ENCODE measurements at places on chromosomes 2 and 18.

GRCh38 chr2:8494589-8494988 is 187.3 kb upstream of the ID2 start:
- DNase-seq, result no peak

- no peak for DNase-seq
These were observed 42.6 kb downstream of the PNO1 start for GRCh38 chr2:68200157-68200787.

- DNase-seq, result no peak
These were observed 206.0 kb downstream of the FHOD3 start for GRCh38 chr18:36503477-36503876.

- no peak for DNase-seq
These were observed 2.7 kb upstream of the ERFE start for GRCh38 chr2:238155761-238156694.

- DNase-seq, result no peak
These were observed 286.2 kb upstream of the TRIB2 start for GRCh38 chr2:12430407-12431133.

DNA sequence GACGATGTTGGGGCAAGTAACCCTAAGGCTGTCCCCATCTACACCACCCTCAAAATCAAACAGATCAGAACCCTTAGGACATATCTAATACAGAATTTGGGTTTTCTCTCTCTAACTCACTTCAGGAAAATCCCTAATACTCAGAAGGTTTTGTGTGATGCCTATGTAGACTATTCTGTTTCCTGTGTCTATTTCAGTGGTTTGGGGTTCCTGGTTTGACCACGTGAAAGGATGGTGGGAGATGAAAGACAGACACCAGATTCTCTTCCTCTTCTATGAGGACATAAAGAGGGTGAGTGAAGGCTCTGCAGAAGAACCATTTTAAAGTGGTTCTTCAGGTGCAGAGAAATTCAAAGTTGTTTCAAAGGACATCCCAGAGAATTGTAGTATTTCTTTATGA is 16.3 kb downstream of the SULT1C2 start:
- DNase-seq, result no peak

DNA sequence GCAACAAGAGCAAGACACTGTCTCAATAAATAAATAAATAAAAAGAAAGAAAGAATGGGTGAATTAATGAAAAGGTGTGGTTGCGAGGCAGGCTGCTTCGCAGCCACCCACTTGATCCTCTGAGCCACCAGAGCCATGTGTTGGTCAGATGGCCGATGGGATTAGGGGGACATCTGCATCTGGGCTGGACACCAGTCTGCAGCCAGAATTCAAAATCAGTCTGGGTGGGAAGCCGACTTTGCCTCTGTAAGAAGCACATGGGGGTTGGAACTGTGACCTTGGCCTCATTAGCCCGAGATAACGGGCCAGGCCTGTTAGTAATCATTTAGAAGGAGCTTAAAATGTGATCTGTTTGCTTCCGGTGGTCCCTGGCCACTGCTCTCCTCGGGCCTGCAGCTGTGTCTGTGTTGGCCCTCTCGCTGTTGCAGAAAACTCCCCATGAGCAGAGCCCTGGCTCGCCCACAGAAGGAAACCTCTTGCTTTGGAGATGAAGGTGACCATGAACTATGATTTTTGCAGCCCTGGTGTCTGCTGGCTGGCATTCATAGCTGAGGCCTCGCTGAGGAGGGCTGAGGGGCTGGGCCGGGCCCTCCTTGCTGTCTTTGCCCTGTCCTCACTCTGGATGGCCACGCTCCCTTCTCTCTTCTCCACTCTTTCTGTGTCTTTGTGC is 94.4 kb downstream of the DYSF start:
- DNase-seq, result no peak

- DNase-seq, result no peak
These were observed 214.5 kb downstream of the TMEM182 start for GRCh38 chr2:102975996-102976975.

DNA sequence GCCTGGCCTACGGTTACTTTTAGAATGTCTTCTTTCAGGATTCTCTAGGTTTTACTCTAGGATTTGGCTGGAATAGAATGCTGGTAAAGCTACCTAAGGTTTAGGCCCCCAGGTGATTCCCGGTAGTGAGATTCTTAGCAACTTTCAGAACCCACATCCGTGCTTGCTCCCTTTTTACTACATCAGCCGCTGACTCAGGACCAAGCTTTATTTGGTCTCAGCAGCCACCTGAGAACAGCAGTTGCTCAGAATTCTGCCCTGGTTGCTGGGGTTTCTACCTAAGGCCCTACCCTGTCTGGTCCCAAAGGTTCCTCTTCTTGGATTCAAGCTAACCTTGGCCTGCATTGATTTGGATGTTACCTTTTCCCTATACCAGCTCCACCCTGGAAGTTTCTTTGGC is 36.1 kb upstream of the NDUFV2 start:
- DNase-seq, result no peak

GRCh38 chr2:80643598-80643997 is 339.0 kb upstream of the LRRTM1 start:
- no peak for DNase-seq

- no peak for DNase-seq
These were observed 41.8 kb downstream of the UBXN4 start for GRCh38 chr2:135783439-135783838.

GRCh38 chr2:178256382-178257042 is 62.2 kb downstream of the OSBPL6 start:
- DNase-seq, result no peak

DNA sequence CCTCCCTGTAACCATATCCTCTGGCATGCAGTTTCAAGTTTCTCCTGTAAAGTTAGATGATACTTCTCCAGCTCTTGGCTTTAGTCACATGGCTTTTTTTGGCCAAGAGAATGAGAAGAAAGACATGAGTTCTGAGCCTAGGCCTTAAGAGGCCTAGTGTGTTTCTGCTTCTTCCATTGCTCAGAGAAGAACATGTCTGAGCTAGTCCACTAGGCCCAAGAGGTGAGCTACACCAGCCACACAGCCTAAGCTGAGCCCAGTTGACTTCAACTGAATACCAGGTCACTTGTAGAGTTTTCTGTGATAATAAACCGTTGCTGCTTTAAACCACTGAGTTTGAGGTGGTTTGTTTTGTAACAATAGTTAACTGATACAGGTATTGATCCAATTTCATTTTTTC is 19.9 kb upstream of the EFEMP1 start:
- no peak for DNase-seq

DNA sequence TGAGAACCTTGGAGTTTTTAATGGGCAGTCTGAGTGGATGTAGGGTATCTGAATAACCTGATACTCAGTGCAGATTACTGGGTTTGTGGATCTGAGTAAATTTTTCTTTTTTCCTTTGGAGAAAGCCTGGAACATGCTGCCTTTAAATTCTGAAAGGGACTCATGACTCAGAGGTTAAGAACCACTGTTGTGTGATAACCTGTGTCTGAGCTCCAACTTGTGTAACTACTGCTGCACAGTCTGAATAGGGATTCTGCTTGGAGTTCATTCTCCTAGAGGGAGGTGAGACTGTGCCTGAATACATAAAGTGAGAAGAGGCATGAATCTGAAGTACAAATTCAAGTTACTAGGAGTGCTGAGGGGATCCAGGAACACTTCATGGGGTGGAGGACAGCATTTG is 36.2 kb downstream of the KDM3A start:
- no peak for DNase-seq

DNA sequence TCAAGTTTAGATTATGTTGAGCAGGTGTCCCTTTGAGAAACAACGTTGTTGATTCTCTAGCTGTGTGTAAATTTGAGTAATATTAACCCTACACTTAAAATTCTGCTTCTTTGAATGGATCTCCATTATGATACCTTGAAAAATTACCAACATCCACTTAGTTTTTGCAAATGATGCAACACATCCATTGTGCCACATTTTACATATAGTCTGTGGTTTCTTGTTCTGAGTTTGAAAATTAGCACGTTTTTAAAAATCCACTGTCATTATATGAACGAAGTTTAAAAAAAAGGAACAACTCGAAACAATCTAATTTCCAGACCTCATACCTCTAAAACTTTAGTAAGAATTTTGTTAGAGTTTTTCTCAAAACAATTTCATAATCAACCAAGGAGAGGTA is 37.7 kb downstream of the PIK3C3 start:
- DNase-seq, result no peak

DNA sequence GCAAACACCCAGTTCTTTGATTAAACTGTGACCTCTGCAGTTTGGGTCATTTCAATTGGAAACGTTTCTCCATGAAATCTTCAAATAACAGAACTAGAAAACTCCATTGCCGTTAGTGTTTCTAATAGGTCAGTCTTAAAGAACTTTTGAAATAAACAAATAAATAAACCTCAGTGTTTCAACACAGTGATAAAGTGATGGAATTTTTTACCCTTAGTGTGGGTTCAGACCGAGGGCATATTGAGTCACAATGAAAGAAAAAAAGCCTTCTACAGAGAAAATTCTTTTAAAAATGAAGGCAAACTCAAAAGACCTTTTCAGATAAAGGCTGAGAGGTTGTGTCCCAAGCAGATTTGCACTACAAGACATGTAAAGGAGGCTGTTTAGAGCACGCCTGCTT is 149.6 kb downstream of the NCKAP5 start:
- no peak for DNase-seq

GRCh38 chr2:120111193-120111592 is 98.3 kb downstream of the EPB41L5 start:
- DNase-seq, result no peak

- no peak for DNase-seq
These were observed 431.2 kb downstream of the LPIN1 start for GRCh38 chr2:12177455-12178288.

DNA sequence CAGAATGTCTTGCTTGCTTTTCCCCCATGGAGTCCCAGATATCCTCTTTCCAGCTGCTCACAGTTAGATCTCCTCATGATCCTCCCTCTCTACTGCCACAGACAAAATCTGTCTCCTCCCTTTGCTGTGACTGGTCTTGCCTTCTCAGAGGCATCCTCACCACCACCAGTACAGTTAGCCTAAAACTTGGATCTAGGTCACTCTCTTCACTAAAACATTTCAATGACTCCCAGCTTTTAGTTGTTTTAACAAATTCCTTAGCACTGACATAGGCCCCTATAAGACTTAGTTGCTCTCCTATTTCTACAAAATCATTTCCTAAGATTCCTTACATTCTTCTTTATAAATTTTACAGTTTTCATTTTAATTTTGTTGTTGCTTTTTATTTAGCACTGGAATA is 734.2 kb upstream of the CHAC2 start:
- DNase-seq, result no peak

DNA sequence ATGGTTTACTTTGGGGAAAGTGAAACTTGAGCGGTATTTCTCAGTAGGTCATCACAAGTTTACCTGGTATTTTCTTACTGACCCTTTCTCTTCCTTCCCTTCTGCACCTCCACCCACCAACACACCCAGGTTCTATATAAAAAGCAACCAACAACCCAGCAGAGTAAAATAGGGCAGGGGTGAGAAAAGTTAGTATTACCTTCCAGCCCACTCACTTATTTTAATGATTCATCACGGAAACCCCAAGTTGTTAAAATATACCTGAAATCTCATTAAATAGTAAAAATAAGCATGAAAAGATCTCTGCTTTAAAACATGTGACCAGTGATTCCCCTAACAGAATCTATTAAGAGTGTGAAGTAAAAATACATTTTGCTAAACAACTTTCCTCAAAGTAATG is 306.1 kb downstream of the ZEB2 start:
- DNase-seq, result no peak

- DNase-seq, result no peak
These were observed 99.9 kb downstream of the SS18 start for GRCh38 chr18:25990473-25990872.
